Activated T-helper 1 cell treated with anti-CD3 and anti-CD28 coated beads, Interleukin-2, amount 50 U/mL, for 16 hours (primary cell): ENCODE measurements at places on chromosomes 4 and X.

GRCh38 chr4:2172627-2173231, 69.2 kb downstream of the HAUS3 start:
- no peak for DNase-seq

- no peak for DNase-seq
Observed at GRCh38 chr4:40630335-40631021, 814 bp upstream of the RBM47 start.

DNA sequence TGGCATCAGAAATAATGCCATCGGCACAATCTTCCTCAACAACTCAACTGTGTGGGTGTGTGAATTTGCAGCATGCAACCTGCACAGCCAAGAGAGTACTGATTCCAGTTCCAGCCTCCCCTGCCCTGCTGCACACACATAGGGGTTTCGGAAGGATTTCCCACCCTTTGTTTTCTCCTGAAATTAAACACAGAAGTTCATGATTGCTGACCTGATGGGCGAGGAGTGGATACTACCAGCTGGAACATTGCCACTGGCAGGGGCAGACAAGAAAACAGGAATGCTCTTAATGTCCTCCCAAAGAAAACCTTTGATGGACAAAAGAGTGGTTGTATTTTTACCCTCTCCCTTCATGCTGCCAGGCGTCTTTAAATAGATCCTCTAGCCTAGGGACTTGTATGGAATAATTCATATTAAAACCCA, 4.8 kb downstream of the NDP start:
- DNase-seq = no peak

DNA sequence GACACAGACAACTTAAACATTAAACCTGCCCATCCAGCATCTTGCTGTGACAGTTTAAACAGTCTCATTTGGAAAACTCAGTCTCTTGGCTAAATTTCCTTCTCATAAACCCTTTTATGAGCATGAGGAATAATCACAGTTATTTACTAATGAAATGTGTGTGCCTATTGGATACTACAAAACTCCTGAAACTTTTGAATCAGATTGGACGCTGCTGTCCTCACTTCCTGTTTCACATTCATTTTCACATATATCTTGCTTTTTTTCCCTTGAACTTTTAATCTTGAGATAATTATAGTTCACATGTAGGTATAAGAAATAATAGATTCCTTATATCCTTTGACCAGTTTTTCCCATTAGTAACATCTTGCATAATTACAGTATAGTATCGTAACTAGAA, 111.7 kb downstream of the CDKL5 start:
- no peak for DNase-seq

GRCh38 chr4:20127626-20128025, 124.1 kb upstream of the SLIT2 start:
- no peak for DNase-seq

GRCh38 chr4:105356194-105356593, 117.7 kb downstream of the PPA2 start:
- no peak for DNase-seq

- DNase-seq = no peak
Observed at GRCh38 chr4:48699475-48699874, 80.6 kb downstream of the FRYL start.

- no peak for DNase-seq
Observed at GRCh38 chr4:56732301-56732700, 51.2 kb upstream of the HOPX start.

GRCh38 chr4:152997771-152998487, 61.8 kb downstream of the FHDC1 start:
- DNase-seq = no peak

DNA sequence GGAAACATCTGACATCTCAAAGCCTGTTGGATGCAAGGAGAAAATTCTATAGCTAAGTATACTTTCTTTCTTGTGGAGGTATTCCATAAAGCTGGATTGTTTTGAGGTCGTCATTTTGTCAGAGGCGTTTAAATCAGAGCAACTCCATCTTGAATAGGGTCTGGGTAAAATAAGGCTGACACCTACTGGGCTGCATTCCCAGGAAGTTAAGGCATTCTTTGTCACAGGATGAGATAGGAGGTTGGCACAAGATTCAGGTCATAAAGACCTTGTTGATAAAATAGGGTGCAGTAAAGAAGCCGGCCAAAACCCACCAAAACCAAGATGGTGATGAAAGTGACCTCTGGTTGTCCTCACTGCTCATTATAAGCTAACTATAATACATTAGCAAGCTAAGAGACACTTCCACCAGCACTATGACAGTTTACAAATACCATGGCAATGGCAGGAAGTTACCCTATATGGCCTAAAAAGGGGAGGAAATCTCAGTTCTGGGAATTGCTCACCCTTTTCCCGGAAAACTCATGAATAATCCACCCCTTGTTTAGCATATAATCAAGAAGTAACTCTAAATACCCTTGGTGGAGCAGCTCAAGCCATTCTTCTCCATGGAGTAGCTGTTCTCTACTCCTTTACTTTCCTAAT, 11.9 kb downstream of the HSD17B13 start:
- DNase-seq = no peak

DNA sequence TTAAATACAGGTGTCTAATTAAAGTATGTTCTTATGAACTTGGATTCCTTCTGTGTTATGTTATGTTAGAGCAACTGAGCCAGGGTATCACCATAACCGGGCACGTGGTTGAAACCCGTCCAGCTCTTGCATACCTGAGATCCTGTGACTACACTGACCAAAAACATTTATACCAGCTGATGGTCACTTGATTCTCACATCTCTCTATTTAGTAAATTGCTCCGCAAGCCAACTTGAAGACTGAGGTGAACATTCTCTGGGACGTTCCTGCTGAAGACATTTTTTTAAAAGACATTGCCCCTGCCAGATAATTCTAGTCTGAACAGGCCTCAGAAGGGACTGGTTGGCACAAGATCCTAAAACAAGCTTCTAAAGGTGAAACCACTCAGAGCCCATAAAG, 550.0 kb upstream of the DIPK2B start:
- DNase-seq = no peak

DNA sequence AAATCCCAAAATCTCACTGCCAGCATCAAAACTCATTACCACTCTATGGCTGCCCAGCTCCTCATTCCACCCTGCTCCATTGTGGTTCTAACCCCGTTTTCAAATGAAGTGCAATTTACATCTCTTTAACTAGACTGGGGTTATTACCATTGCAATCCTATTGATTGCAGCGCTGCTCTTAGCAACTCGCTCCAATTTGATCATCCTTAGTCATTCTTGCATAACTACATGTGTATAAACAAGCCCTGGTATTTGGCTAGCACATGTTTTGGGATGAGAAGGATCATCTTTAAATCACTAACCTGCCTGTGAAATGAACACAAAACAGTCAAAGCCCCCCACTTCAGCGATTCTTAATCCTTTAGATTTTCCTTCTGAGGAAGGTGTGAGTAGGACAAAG, 340.1 kb upstream of the PPARGC1A start:
- DNase-seq = no peak

GRCh38 chr4:121599049-121599448, 97.7 kb downstream of the ANXA5 start:
- DNase-seq = no peak

DNA sequence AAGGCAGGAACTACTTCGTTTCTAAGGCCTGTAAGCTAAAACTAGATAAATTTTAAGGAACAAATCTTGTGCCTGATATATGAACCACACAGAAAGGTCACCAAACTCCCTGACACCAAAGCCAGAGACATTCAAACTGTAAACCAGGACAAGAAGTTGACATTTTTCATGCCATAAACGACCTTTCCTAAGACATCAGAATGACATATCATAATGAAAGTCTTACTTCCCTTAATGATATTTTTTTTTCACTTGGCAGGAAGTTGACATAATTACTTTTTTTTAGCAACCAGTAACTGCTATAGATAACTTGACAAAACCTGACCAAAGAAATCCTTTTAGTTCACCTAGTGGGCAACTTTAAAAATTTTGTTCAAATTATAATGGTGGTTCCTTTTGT, 231.5 kb upstream of the AGTR2 start:
- no peak for DNase-seq

GRCh38 chrX:10904220-10904619, 206.9 kb upstream of the HCCS start:
- no peak for DNase-seq

- no peak for DNase-seq
Observed at GRCh38 chr4:41745292-41746024, 3.1 kb downstream of the PHOX2B start.

DNA sequence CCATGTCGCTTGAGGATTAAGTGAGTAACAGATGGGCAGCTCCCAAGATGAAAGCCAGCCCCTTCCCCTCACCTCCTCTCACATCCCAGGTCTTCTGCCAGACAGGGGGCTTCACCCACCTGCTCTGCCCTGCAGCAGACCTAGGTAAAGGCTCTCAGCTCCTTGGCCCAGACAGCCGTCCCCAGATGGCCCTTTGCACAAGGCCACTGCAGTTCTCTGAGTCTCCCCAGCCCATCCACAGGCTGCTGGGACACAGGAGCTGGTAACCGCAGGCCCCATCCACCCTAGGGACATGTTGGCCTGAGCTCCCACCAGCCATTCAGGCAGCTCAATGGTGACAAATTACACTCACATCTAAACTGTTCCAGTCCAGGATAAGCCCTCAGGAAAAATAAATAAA, 15.3 kb downstream of the C4orf50 start:
- DNase-seq = no peak

DNA sequence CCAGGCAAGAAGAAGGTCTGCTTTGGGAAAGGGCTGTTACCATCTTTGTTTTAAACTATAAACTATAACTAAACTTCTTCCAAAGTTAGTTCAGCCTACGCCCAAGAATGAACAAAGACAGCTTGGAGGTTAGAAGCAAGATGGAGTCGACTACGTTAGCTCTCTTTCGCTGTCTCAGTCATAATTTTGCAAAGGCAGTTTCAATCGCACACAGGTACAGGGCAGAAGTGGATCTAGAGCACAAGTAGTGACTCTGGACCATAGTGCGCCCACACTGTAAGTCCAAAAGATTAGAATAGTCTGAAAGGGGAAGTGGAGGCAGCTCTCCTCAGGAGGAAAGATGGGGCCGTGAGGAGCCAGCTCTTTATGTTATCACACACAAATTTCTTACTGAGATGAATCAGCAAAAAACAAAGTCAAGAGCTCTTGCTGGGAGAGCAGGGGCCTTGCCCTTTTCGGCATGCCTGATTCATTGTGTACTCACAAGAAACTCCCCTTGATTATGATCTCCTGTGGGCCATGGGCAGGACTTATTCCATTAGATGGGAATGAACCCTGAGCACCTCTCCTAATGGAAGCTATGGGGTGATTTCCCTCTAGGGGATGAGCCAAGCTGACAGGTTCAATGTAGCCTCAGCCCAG, 58.6 kb downstream of the FUNDC1 start:
- no peak for DNase-seq

GRCh38 chr4:119872371-119873016, 194.2 kb downstream of the MAD2L1 start:
- DNase-seq = no peak

DNA sequence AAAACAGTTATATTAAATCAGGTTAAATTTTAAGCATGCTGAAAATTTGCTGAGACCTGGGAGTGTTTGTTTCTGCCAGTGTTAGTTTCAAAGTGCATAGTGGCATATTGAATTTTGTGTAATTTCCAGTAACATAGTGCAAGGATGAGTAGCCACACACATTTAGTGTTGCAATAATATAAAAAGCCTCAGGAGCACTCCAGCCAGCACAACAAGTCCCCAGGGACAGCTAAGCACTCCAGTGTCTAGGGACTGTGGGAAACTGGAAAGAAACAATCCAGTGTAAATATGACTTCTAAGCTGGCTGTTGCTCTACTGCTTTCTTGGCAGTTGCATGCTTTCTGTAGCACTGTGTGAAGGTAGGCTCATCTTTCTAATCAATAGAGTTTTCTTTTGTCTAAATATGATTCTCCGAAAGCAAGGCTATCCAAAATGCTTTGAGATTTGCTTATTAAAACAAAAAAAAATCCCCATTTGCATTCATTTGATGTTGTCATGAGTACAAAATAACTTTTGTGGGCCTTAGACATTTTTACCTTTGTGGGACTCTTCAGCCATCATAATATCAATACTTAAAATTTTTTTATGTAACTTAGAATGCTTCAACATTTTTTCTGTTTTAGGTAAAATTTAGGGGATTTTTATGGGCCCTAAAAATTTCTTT, 24.2 kb upstream of the CXCL2 start:
- DNase-seq = no peak

DNA sequence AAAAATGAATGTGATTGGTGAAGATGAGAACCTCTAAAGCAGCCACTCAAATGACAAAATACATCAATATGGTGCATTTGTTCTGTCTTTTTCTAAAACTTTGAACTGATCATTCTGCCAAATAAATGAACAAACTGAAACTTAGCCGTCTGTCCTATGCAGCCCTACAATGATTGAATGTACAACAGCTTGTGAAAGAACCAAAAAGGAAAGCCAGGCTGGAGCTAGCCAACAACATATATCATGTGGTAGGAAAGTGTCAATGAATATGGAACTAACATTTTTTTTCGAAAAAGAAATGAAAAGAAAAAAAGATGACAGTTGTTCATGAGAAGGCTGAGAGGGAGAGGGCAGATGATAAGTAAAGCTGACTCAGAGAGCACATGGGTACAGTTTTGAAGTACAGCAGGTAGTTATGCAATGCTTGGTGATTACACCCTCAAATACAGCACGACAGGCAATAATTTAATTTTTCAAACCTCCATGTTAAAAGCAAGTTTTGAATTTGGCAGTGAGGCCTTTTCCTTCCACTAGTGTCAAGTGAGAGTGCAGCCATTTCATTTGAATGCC, 21.2 kb upstream of the SLC7A11 start:
- no peak for DNase-seq
